ENCODE measurements at places on chromosomes 2 and 18. TPM values are rescaled to one million over a fixed set of nuclear protein-coding genes. Genes with fewer than 3 reads are reported as not detected.
A peak's percentile ranks its signal among the peaks of the same experiment; 100 is the strongest.

Gene MRO
- total RNA-seq, result not detected

Gene RAB17
- not detected for total RNA-seq

- DNase-seq, result peak; percentile 15
These were observed 218.3 kb downstream of the PTGR3 start for GRCh38 chr18:74990563-74991081.

DNA sequence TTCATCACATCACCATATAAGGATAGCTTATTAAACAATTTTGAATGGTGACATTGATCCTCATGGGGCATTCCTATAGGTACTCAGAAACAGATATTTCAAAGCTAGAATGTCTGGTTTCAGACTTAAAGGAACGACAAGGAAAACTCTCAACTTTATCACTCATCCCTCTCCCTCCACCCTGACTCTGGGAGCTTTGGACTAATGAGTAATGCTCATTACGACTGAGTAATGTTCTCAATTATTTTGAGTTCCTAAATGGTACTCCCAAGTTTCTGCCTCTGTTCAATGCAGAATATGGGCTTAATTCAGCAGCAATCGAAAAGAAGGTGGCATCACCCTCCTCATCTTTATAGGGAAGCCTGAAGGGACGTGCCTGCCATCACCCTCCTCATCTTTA lies 43.4 kb downstream of the RFX8 start:
- no peak for DNase-seq

GRCh38 chr2:239266434-239266766 lies 134.4 kb downstream of the HDAC4 start:
- no peak for DNase-seq

- DNase-seq, result no peak
These were observed 299.3 kb downstream of the CELF4 start for GRCh38 chr18:37266290-37266689.

- no peak for DNase-seq
These were observed 13.9 kb downstream of the RNF144A start for GRCh38 chr2:6930923-6931647.

- DNase-seq, result no peak
These were observed 55.7 kb downstream of the BCL2L11 start for GRCh38 chr2:111176388-111176787.

DNA sequence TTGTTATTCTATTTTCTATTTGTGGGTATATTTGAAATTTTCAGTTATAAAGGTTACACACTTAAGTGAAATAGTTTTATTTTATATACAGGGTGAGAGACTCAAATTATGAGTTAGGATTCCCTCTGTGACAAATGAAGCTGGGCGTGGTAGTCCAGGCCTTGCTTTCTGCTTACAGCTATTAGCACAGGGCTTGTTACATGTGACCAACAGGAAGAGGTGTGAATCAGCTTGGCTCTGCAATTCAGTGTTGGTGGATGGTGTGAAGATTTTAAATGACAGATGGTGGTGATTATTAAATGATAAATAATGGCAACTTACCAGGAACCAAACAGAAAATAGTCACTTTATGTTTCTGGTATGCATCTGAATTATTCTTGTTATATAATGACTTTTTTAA lies 64.4 kb upstream of the NOSTRIN start:
- no peak for DNase-seq

DNA sequence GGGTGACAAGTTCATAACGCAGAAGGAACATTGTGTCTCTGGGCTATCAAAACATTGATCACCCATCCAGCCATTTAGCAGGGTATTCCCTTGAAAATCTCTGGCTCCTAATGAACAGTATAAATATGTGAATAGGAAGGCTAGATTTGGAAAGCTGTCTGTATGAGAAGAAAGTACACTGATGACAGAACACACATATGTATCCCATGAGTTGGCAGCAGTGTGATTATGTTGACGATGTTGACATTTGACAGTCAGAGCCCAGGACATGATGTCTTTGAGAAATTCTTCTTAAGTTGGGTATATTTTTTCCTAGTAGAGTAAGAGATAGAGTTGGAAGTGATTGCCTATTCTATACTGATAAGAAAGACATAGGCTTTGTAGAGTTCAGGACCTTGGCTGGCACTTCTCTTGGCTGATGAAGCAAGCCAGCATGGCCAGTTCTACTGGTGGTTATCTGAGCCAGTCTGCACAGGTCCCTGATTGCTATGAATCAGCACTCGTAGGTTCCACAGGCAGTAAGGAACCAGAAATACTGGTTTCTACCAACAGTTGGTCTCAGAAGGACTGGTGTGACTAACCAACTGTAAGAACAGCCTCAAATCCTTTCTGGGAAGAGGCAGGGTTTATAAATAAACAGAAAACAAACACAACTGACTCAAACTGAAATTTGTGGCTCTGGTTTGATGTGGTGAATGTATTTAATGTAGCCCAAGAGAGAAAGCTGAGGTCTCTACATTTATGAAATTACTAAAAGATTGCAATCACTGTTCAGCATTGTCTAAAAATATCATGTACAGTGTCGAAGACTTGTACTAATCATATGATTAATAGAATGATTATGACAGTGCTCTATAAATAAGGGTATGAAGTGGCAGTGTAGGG lies 43.9 kb upstream of the RAPH1 start:
- DNase-seq, result peak; percentile 54

DNA sequence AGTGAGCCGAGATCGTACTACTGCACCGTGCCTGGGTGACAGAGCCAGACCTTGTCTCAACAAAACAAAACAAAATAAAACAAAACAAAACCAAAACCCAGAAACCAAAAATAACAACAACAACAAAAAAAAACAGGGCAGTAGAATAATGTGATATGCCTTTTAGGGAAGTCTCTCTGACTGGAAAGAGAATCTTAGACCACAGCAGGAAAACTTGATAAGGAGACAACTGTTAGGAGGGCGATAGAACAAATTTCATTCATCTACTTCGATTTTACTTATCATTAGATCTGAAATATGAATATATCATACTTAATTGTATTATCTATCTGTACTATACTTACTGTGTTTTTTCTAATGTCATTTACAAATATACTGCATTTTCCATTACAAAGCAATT lies 109.0 kb upstream of the CNTNAP5 start:
- DNase-seq, result no peak

DNA sequence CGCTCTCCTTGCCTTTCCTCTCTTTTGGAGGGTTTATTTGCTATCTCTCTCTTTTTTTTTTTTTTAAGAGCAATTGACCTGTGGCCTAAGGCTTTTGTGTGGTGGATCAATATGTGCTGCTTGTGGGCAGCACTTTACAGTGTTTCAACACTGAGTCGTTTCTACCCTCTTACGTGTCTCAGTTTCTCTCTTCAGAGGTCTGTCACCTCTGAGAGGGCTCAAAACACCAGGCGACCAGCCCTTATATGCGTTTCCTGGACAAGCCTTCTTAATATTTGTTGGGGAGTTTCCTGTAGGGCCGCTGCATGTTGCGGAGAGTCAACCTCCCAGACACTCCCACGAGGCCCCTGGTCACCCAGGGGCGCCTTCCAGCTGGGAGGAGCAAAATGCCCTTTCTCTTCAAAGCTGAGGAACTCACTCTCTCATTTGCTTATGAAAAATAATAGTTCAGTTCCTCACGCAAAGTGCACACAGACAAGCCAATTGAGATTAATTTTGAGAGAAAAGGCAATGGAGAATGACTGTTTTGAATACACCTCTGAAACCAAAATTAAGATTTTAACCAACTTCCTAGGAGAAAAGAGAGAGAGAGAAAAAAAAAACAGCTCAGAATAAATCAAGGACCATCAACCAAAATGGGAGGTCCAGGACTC lies 96.3 kb upstream of the B3GNT2 start:
- DNase-seq, result no peak

DNA sequence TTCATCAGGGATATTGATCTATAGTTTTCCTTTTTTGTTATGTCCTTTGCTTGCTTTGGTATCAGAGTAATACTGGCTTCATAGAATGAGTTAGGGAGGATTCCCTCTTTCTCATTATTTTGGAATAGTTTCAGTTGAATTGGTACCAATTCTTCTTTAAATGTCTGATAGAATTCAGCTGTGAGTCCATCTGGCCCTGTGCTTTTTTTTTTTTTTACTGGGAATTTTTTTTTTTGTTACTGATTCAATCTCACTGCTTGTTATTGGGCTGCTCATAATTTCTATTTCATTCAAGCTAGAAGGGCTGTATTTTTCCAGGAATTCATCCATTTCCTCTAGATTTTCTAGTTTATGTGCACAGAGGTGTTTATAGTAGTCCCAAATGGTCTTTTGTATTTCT lies 103.9 kb downstream of the RND3 start:
- no peak for DNase-seq

DNA sequence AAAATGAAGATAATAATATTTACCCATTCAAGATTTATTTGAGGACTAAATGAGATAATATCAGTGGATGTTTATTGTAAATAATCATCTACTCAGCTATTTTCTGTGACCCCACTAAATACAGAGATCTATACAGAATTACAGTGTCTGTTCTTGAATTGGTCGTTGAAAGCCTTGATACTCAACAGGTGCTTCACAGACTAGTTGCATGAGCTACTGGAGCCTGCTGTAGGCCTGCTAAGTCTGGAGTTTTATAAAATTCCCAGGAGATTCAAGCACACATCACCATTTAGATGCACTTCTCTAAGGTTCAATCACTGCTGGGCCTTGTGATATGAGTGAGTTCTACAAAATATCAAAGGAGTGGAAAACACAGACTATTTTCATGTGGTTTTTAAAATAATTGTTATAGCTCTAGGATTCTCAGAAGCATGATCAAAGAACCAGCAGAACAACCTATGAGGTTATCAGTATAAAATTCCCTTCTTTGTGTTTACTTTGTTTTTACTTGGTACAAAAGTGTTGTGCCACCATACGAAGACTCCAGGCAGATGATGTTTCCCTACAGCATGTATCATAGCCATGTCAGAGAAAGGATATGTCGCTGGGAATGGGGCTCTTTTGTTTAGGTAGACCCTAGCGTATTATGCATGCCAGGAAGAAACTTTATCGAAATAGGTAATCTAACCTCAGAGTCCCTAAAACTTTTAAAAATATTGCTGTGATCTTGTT lies 7.1 kb downstream of the SULT1C4 start:
- no peak for DNase-seq

GRCh38 chr2:156189143-156189542 lies 143.4 kb downstream of the NR4A2 start:
- no peak for DNase-seq
